Stomach (tissue), 19 donors: ENCODE measurements at places on chromosomes 16 and 17. TPM values are rescaled to one million over a fixed set of nuclear protein-coding genes. Genes with fewer than 3 reads are reported as not detected.

GRCh38 chr17:67322042-67322787, 44.2 kb downstream of the PSMD12 start:
- no peak for DNase-seq

UMOD gene
- 3.0 TPM for total RNA-seq

GRCh38 chr16:82169861-82170845, at the start of gene MPHOSPH6:
TSS of gene MPHOSPH6 (minus strand) at chr16:82170224. CDS start at chr16:82170175, 49 bp downstream.
- DNase-seq, result peak; percentile 94

DNA sequence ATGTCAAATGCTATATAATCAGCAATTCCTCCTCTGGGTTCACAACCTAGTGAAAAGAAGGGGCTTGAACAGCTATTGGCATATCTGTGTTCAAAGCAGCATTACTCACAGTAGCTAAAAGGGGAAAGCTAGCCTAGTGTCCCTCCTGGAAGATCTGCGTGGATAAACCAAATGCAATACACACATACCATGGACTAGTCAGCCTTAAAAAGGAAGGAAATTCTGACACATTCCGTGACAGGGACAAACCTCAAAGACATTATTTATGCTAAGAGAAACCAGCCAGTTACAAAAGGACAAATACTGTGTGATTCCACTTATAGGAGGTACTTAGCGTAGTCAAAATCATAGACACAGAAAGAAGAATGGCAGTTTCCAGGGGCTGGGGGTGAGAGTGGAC, 90.1 kb downstream of the XYLT1 start:
- DNase-seq, result no peak

GRCh38 chr17:10635290-10635689, 21.8 kb downstream of the MYH3 start:
- no peak for DNase-seq

- no peak for DNase-seq
These were observed 25.7 kb downstream of the MAP3K3 start for GRCh38 chr17:63647936-63648335.

GRCh38 chr16:48310908-48311641, 63.7 kb upstream of the ABCC11 start:
- no peak for DNase-seq

DNA sequence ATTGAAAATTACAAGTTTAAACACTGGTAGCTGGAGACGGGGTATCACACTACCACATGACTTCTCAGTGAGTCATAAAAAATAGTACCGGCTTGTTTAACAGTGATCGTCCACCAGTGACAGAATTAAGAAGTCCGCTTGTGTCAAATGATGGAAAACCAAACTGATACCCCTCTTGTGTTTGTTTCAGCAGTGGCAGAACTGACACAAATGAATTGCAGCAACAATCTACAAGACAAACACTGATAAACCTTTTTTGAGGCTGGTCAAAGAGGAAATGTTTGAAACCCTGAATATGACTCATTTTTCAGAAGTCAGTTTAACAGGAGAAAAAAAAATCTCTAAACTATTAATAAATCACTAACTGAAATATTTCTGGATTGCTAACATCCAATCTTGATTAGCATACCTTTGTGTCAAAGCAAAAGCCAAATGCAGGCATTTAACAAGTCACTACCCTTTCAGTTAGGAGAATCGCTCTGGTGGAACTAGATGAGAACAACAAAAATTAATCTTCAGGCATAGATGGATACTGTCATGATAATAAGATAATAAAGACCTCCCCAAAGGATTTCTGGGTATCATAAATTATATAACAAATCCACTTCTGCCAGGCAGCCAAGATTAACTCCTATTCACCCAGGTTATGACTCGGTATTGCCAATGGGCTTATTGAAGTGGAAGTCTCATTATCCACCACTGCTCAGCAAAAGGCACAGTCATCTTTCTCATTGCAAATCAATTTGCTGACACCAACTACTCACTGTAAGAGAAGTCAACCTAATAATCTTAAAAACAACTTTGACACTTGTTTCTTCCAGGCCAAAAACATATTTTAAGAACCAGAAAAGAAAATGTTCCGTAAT, 20.8 kb downstream of the DCUN1D3 start:
- peak; percentile 24 for DNase-seq
